ENCODE measurements at places on chromosomes 6 and 20. TPM values are rescaled to one million over a fixed set of nuclear protein-coding genes. Genes with fewer than 3 reads are reported as not detected.
A peak's percentile ranks its signal among the peaks of the same experiment; 100 is the strongest.

DNA sequence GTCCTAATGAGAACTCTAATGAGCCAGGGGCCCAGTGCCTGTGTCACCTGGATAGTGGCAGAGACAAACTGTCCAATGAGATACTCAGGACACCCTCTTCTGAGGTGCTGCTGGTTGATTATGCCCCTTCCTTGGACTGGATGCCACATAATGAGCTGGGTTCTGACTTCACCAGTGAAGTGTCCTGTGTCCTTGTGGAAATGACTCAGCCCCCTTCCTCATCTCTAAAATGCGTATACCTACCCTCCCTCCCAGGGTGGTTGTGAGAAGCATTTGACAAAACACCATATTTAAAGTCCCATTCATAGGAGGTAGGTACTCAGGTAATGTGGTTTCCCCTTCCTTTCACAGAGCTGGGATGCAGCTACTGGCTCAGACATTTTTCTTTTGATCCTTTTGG is 28.4 kb upstream of the RNF24 start:
- no peaks in the 10 kb centered on the region for H3K36me3 ChIP-seq
- H3K4me3 ChIP-seq = no peak overlapping the region
- H3K27me3 ChIP-seq = no peaks in the 10 kb centered on the region
- H3K4me1 ChIP-seq = peaks cover 4% of the 10 kb centered on the region
- H3K27ac ChIP-seq = no peak overlapping the region
- no peak for DNase-seq

CUTA gene
- 177 TPM for total RNA-seq

SLC24A3 gene
- 0.21 TPM for total RNA-seq

- no peak for DNase-seq
- no peak overlapping the region for H3K4me3 ChIP-seq
- no peaks in the 10 kb centered on the region for H3K36me3 ChIP-seq
- H3K27me3 ChIP-seq = no peaks in the 10 kb centered on the region
- H3K4me1 ChIP-seq = peaks cover 6% of the 10 kb centered on the region
Measured at GRCh38 chr20:51600016-51600420, 57.5 kb upstream of the NFATC2 start.

GRCh38 chr6:10908228-10908627 is 21.4 kb downstream of the SYCP2L start:
- no peak overlapping the region for H3K4me3 ChIP-seq
- DNase-seq = no peak
- H3K4me1 ChIP-seq = no peaks in the 10 kb centered on the region
- H3K36me3 ChIP-seq = no peaks in the 10 kb centered on the region

DNA sequence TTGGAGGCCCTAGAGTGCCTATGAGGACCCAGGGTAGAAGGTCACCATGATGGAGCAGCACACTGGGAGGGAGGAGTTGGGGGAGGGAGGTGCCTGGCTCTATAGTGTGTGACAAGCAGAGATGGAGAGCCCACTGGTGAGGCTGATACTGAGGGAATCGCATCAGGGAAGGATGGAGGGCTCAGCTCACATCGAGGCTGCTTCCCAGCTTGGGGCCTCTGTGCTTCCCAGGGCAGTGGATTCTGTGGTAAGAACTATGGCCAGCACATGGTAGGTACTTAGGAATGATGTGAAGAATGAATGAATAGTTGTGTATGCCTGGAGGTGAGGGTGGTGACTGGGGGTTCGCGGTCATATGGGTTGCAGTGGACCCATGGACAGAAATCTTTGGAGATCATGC is 1.3 kb upstream of the EPB41L1 start:
- no peak overlapping the region for H3K4me3 ChIP-seq
- H3K4me1 ChIP-seq = peaks cover 14% of the 10 kb centered on the region
- no peak overlapping the region for H3K27ac ChIP-seq

DNA sequence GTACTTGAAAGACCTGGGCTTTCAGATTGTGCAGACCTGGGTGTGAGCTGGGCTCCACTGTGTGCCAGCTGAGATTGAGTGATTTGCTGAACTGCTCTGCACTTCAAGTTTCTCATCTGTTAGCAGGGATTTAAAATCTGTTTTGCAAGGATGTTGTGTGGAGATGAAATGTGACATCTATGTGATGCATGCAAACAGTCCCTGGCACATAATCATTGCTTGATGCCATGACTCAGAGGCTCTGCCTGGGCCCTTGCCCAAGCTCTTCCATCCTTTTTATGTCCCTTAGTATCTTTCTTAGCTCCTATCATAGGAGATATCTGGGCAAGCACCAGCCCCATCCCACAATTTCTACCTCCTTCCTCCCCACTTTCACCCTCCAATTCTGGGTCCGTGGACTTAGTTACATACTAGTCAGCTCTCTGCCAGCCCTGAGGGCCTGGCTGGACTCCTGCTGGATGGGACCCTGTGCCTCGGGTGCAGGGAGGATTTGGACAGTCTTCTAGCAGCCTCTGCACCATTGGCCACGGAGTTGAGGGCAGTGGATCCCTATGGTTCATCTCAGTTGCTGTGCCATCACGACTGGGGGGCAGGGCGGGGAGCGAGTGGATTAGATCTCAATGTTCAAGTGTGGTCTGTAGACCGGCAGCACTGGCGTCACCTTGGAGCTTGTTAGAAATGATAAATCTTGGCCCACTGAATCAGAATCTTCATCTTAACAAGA is 103.6 kb downstream of the MAP3K7 start:
- H3K4me1 ChIP-seq = no peaks in the 10 kb centered on the region
- no peaks in the 10 kb centered on the region for H3K36me3 ChIP-seq
- DNase-seq = no peak
- H3K27me3 ChIP-seq = no peaks in the 10 kb centered on the region
- H3K27ac ChIP-seq = no peak overlapping the region
- no peak overlapping the region for H3K4me3 ChIP-seq

DNA sequence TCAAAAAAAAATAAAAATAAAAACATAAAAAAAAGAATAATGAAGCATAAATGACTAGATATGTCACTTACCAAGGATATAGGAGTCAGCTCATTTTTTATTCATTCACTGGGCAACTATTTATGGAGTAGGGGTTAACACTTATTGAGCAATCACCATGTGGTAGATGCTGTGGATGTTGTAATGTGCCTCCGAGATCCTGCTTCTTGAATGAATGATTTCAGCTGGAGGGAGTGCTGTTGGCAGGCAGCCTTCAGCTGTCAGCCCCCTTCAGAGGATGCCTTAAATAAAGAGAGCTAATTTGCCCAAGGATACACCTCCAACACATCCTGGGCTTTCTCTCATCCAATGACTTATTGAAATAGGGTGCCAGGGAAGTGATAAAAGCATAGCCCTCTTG is 229.5 kb upstream of the DTNBP1 start:
- H3K4me3 ChIP-seq = no peak overlapping the region
- no peaks in the 10 kb centered on the region for H3K36me3 ChIP-seq
- DNase-seq = no peak
- 0 out of 2 replicates have a peak, but pooled peaks cover 14% of the 10 kb centered on the region for H3K4me1 ChIP-seq
- H3K27me3 ChIP-seq = no peaks in the 10 kb centered on the region

GRCh38 chr20:2453792-2454191 is 16.8 kb downstream of the SNRPB start:
- no peak overlapping the region for H3K4me3 ChIP-seq
- no peaks in the 10 kb centered on the region for H3K27me3 ChIP-seq
- H3K36me3 ChIP-seq = no peaks in the 10 kb centered on the region
- no peaks in the 10 kb centered on the region for H3K4me1 ChIP-seq
- no peak overlapping the region for H3K27ac ChIP-seq

CDKAL1 gene
- total RNA-seq = 18.8 TPM

SCUBE3 gene
- total RNA-seq = 1.5 TPM

DNA sequence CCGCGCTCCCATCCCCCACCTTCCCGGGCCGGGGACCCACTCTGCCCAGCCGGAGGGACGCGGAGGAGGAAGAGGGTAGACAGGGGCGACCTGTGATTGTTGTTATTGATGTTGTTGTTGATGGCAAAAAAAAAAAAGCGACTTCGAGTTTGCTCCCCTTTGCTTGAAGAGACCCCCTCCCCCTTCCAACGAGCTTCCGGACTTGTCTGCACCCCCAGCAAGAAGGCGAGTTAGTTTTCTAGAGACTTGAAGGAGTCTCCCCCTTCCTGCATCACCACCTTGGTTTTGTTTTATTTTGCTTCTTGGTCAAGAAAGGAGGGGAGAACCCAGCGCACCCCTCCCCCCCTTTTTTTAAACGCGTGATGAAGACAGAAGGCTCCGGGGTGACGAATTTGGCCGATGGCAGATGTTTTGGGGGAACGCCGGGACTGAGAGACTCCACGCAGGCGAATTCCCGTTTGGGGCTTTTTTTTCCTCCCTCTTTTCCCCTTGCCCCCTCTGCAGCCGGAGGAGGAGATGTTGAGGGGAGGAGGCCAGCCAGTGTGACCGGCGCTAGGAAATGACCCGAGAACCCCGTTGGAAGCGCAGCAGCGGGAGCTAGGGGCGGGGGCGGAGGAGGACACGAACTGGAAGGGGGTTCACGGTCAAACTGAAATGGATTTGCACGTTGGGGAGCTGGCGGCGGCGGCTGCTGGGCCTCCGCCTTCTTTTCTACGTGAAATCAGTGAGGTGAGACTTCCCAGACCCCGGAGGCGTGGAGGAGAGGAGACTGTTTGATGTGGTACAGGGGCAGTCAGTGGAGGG is 2.8 kb downstream of the SOX4 start:
- DNase-seq = peak; percentile 58
- H3K27me3 ChIP-seq = no peaks in the 10 kb centered on the region

GRCh38 chr6:167662075-167662880 is 164.4 kb upstream of the AFDN start:
- H3K27me3 ChIP-seq = no peaks in the 10 kb centered on the region
- no peak for DNase-seq
- no peak overlapping the region for H3K27ac ChIP-seq
- H3K4me3 ChIP-seq = no peak overlapping the region

GRCh38 chr6:109008537-109009235 is 86.0 kb downstream of the SESN1 start:
- H3K27ac ChIP-seq = peak overlapping the region; percentile 72
- no peaks in the 10 kb centered on the region for H3K27me3 ChIP-seq
- H3K4me3 ChIP-seq = peak overlapping the region; percentile 82
- no peaks in the 10 kb centered on the region for H3K36me3 ChIP-seq
- no peak for DNase-seq
- peaks cover 28% of the 10 kb centered on the region for H3K4me1 ChIP-seq

INSM1 gene
- total RNA-seq = not detected

TDP2 gene
- 47.2 TPM for total RNA-seq

PPP1R14C gene
- 2.4 TPM for total RNA-seq

GRCh38 chr6:148423601-148424270 is 81.1 kb downstream of the SASH1 start:
- H3K27me3 ChIP-seq = no peaks in the 10 kb centered on the region
- no peak overlapping the region for H3K27ac ChIP-seq
- no peaks in the 10 kb centered on the region for H3K36me3 ChIP-seq
- H3K4me3 ChIP-seq = no peak overlapping the region
- H3K4me1 ChIP-seq = peaks cover 32% of the 10 kb centered on the region

DNA sequence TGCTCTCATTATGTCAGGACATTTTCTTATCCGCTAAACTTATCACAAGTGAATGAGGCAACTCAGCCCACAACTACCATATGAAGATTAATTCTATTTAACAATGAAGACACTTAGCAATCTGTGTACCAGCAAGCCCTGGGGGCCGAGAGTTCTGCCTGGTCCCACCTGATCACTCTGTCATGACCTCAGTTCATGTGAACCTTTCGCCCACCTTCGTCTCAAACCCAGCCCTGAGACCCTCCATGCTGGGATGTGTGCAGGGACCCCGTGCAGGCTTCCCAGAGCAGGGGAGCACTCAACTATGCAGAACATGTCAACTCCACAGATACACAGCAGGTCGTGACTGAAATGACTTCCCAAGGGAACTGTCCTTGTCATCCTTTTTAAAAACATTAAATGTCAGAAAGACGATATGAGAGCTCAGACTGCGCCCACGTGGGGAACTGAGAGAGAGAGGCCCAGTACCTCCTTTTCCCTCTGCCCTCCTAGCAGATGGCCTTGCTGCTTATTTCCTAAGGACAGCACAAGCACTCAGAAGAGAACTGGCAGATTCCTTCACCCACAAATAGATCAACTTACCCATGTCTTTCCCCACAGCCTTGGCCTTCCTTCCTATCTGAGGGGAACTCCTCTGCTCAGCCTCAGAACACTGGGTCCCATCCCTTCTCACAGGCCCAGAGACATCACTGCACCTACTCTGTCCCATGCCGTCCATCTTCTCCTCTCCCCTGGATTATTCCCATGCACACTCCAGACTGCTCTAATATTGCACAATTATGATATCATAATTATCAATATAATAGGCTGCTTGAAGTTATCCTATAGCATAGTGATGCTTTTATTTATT is 11.5 kb downstream of the ABHD12 start:
- H3K27me3 ChIP-seq = no peaks in the 10 kb centered on the region
- peaks cover 4% of the 10 kb centered on the region for H3K36me3 ChIP-seq
- H3K4me3 ChIP-seq = no peak overlapping the region
- DNase-seq = no peak

PTCHD4 gene
- total RNA-seq = not detected

- H3K27ac ChIP-seq = peak overlapping the region; percentile 94
- no peaks in the 10 kb centered on the region for H3K27me3 ChIP-seq
- peak; percentile 59 for DNase-seq
Measured at GRCh38 chr6:53795702-53796450, 1.1 kb downstream of the LRRC1 start.

ZKSCAN3 gene
- total RNA-seq = 4.3 TPM

SCAF8 gene
- 45.2 TPM for total RNA-seq

- no peak overlapping the region for H3K27ac ChIP-seq
- no peaks in the 10 kb centered on the region for H3K36me3 ChIP-seq
- H3K4me1 ChIP-seq = no peaks in the 10 kb centered on the region
- DNase-seq = no peak
- H3K4me3 ChIP-seq = no peak overlapping the region
- no peaks in the 10 kb centered on the region for H3K27me3 ChIP-seq
Measured at GRCh38 chr6:98485593-98485992, 348.8 kb upstream of the POU3F2 start.

LRP11 gene
- 17.7 TPM for total RNA-seq

- no peak overlapping the region for H3K4me3 ChIP-seq
- no peaks in the 10 kb centered on the region for H3K4me1 ChIP-seq
- no peaks in the 10 kb centered on the region for H3K36me3 ChIP-seq
- H3K27ac ChIP-seq = no peak overlapping the region
- DNase-seq = no peak
Measured at GRCh38 chr6:13457577-13457976, 29.8 kb downstream of the GFOD1 start.

KCNK16 gene
- not detected for total RNA-seq

MACROD2 gene
- total RNA-seq = 7.6 TPM

POU5F1 gene
- total RNA-seq = not detected

DNA sequence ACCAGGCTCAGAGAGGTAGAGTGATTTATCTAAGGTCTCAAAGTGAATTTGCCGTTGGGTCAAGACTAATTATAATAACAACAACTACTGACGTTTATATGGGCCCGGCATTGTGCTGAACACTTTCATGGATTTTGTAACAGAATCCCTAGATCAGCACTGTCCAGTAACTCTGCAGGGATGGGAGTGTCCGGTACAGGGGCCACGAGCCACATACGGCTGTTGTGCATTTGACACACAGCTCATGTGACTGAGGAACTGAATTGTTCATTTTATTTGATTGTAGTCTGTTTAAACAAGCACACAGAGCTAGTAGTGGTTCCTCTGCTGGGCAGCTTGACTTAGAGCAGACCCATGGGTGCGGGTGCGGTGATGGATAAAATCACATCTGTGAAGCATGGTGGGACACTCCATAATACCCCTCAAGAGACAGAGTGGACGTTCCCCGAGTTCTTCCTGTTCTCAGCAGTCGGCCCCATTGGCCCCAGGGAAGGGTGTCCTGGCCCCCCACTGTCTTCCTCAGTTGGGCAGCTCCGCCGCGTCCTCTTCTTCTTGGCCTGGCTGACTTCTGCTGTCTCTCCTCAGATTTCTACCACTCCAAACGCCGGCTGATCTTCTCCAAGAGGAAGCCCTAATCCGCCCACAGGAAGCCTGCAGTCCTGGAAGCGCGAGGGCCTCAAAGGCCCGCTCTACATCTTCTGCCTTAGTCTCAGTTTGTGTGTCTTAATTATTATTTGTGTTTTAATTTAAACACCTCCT is 6.8 kb downstream of the CDKN1A start:
- peaks cover 15% of the 10 kb centered on the region for H3K4me1 ChIP-seq
- H3K27me3 ChIP-seq = no peaks in the 10 kb centered on the region
- H3K4me3 ChIP-seq = no peak overlapping the region
- no peak for DNase-seq
